ENCODE measurements at places on chromosomes 1 and 21.

DNA sequence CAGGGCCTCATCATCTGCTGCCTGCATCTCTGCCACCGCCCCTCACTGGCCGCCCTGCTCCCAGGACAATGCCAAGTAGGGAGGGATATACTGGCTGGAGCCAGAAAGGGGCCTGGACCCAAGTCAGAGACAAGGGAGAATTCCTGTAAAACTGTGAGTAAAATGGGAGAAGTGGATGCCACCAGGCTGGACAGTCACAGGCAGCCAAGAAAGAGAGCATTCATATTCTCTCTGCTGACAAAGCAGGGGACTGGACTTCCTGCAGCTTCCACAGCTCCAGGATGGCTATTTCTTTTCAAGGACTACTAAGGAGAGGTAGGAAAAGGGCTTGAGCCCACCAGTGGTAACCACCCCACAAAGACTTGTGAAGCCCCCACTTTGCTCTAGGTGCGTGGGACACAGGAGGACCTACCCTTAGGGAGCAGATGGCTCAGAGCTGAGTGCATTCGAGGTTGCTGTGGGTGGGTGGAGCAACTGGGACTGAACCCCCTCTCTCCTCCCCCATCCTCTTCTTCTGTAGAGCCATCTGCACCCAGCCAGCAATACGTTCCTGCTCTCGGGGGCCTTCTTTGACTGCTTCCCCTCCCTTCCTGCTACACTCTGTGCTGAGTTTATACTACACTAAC is 57.5 kb downstream of the GLIS1 start:
- DNase-seq, result no peak

- DNase-seq, result no peak
Observed at GRCh38 chr1:15254559-15254958, 7.5 kb downstream of the FHAD1 start.

DNA sequence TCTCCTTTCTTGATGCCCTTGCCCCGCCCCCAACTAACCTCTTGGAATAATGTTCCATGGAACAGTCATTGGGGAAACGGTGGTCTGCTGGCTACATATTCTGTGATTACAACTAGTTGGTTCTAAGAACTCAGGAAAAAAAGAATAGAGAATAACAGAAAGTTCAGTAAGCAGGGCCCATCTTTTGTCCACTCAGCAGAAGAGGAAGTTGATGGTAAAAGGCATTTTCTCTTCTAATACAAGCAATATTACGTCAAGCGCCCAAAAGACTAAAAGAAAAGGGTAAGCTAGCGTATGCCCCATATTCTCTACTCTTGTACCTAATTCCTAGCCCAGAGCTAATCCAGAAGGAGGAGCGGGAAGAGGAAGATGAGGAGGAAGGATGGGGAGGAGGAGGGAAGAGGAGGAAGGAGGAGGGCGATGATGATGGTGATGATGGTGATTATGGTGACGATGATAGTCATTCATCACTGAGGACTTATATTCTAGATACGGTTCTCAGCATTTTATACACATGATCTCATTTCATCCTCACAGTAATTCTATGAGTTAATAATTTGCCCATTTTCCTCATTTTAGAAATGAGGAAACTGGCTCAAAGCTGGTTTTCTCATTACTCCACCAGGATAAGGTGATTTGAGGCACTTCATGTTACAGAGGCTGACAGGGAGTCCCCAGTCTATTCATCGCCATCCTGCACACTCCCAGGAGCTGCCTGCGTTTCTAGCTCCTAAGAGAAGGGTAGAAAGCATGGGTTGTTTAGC is 76.6 kb upstream of the EFHD2 start:
- no peak for DNase-seq

- peak; percentile 74 for DNase-seq
Observed at GRCh38 chr1:93552741-93553455, 105.0 kb downstream of the FNBP1L start.

DNA sequence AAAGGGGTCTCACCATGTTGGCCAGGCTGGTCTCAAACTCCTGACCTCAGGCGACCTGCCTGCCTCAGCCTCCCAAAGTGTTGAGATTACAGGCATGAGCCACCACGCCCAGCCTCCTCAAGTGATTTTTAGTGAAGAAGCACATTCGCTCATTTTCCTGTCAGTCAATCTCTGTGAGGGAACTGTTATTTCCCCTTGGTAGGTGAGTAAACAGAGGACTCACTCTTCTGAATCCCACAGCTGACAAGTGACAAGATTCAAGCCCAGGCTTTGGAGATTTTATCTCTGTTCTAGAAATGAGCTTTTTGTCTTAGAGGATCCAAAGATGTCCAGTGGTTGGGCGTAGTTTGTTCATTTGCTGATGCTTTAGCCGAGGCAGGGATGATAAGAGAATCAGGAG is 43.9 kb upstream of the TACSTD2 start:
- DNase-seq, result no peak

DNA sequence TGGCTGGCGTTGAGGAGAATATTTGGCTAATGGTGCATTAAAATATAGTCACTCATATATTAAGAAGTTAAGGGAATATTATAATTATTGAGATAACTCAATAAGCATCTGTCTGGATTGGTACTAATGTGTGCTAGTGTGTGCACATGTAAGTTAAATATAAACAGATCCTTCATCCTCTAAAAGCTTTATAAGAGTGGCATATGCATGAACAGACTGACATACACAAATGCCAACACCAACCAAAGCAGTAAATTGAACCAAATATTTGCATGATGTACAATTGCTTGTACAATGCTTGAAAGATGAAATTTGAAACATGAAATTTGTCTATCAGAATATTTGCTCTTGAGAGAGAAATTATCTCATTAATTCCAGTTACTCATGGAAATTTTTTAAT is 344.9 kb downstream of the ADGRL2 start:
- DNase-seq, result no peak

GRCh38 chr1:154926201-154926600 is 10.3 kb downstream of the PMVK start:
- no peak for DNase-seq

DNA sequence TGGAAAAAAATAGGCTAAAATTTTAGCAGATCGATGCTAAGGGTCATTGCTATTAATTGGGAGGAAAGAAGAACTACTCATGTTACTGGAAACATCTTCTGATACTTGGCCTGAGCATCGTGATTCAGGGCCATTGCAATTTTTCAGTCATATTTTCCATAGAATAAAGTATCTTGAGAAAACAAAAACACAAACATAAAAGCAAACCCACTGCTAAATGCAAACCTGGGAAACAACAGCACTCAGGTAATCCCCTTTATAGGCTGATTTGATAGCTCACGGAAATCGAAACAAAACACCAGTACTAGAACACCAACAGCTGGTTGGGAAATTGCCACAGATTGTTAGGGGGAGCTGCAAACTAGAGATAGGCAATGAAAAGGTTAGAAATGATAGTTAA is 172.9 kb upstream of the ESRRG start:
- no peak for DNase-seq

DNA sequence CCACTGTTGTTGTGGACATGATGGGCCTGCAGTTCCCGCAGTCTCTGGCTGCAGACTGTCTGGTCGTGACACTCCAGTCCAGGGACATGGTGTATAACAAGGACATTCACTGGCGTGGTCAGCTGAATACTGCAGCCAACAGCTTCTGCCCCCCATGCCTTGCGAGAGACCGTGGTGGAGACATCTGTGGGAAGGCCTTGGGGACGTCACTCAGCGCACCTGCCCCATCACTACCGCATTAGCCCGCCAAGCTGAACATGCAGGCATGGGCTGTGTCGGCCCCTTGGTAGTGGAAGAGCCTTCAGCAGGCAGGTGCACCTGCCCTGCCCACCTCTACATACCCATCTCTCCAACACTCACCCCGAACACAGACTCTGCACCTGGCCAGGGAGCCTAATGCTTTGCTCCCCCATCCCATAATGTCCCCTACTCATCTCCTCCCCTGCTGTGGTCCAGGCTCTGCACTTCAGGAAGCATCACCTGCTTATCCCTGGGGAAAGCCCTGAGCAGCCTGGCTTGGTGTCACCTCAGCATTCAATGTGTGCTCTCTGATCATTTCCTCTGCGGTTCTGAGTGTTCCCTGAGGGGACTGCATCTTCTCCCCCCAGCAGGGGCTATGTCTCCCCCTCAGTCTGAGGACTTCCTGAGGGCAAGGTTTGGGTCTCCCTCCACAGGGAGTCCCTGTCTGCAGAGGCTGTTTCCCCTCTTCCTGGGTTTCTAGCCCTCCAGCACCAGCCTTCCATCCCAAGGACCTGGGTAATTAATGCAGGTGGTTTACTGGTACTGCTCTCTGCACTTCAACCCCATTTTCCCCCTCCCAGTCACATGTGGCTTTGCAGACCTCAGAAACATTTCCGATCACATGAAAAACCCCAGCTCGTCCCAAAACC is 3.2 kb downstream of the PGLYRP4 start:
- no peak for DNase-seq

DNA sequence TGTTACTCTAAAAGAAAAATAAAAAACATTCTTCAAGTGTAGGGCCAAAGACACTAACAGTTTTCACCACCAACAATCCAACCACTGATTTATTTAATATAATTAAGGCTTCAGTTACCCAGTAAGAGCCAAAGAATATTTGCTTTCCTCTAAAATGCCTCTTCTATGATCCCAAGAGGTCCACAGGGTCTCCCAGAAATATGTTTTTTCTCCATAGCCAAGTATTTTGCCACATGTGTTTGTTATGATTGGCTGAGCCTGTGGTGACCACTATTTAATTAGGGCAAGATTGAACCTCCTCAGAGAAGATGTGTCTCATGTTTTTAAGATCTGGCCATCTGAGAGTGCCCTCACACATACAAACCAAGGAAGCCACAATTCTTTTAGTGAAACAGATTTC is 135.9 kb downstream of the TPR start:
- DNase-seq, result no peak

DNA sequence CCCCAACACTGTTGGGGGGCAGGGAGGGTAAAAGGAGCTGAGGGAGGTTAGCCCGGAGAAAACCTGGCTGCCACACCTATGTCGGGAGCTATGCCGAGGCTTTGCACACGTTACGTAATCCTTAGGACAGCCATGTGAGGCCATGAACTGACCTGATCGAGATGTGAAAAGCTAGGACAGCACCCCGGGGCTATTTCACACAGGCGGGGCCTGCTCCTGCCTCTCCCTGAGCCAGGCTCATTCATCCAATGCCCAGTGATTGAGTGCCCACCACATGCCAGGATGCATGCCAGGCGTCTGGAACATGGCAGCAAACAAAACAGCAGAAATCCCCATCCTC is 30.2 kb downstream of the LDLRAP1 start:
- no peak for DNase-seq

DNA sequence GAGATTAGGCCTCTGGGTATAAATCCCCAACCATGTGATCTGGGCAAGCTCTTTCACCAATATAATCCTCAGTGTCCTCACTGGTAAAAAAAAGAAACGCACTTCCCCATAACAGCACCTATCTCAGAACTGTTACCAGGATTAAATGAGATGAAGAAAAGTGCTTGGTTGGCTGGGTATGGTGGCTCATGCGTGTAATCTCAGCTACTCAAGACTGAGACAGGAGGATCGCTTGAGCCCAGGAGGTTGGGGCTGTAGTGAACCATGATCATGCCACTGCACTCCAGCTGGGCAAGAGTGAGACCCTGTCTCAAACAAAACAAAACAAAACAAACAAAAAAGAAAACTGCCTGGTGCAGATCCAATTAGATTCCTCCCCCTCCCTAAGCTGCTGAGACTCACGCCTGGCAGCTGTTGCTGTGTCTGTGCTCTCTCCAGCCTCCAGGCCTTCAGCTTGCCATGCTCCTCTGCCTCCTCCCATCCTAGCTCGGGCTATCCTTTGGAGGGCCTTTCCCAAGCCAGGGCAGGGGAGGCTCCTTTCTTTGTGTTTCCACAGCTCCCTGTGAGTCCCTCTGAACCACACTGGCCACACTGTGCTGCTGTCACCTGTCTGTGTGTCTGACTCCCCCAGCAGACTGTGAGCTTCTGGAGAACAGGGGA is 19.0 kb downstream of the CYB5RL start:
- no peak for DNase-seq
